Psoas muscle (tissue), 8 donors: ENCODE measurements at places on chromosomes 2 and 18.
A peak's percentile ranks its signal among the peaks of the same experiment; 100 is the strongest.

GRCh38 chr18:59395226-59396175 lies 36.4 kb upstream of the LMAN1 start:
- no peak overlapping the region for H3K27ac ChIP-seq
- no peaks in the 10 kb centered on the region for H3K36me3 ChIP-seq
- H3K4me1 ChIP-seq = peaks cover 4% of the 10 kb centered on the region
- DNase-seq = no peak
- H3K27me3 ChIP-seq = no peaks in the 10 kb centered on the region
- no peak overlapping the region for H3K4me3 ChIP-seq

DNA sequence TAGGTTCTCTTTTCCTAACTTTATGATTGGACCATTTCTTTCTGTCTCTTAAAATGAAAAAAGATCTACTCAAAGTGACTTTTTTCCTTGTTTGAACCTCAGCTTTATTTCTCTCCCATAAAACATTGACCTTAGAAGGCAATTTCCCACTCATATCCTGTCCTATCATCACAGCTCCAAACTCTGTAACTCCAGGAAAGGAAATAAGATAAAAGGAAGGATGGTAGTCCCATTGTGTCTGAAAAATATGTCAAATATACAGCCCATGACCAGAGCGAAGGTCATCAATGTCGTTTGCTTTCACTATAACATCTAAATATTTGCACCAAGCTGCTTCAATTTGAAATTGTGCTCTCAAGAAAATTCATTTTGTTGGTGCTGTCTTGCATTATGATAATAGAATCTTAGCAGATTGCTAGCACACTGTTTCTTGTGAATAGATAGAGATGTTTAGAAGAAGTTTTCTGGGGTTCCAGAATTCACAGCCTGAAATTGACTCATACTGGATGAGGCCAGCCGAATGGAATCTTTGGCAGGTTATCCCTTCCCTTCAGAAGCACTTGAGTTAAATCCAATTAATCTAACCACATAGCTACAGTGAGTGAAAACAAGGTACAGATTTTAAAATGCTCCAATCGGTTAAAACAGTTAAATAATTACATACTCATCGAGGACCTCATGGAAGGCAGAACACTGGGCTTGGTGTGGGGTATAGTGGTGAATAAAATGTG lies 95.1 kb downstream of the CRIM1 start:
- H3K4me1 ChIP-seq = peaks cover 94% of the 10 kb centered on the region
- no peak overlapping the region for H3K4me3 ChIP-seq
- no peaks in the 10 kb centered on the region for H3K27me3 ChIP-seq
- H3K27ac ChIP-seq = peak overlapping the region; percentile 75
- H3K36me3 ChIP-seq = peaks cover 2% of the 10 kb centered on the region

DNA sequence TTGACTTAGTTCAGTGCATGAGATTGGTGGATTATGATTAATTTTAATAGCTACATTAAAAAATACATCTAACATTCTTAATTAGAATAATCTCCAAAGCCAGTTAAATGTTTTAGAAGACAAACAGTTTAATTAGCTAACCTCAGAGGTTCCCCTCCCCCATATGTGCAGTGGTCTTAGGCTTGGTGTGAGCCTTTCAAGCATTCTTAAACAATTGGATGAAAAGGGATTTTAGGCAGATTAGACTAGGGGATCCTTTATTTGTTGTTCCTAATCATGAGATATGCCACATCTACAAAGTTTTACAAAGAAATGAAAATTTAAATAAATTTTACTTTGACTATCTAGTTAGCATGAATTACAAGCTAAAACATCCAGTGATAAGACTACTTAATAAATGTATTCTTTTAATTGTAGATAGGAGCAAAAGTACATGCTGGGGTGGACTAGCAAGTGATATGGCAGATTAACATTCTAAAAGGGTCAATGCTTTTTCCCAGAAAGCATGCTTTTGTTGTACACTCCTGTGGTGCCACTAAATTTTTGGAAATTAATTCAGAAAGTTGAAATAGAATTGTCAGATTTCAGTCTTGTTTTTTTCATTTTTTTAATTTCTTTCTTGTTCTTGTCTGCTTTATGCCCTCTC lies 42.7 kb upstream of the OTX1 start:
- no peak overlapping the region for H3K27ac ChIP-seq
- H3K4me3 ChIP-seq = no peak overlapping the region
- H3K36me3 ChIP-seq = no peaks in the 10 kb centered on the region
- H3K27me3 ChIP-seq = no peaks in the 10 kb centered on the region

- no peak overlapping the region for H3K4me3 ChIP-seq
- H3K27ac ChIP-seq = no peak overlapping the region
- no peaks in the 10 kb centered on the region for H3K27me3 ChIP-seq
These were observed 5.3 kb downstream of the CD8A start for GRCh38 chr2:86785456-86785855.

DNA sequence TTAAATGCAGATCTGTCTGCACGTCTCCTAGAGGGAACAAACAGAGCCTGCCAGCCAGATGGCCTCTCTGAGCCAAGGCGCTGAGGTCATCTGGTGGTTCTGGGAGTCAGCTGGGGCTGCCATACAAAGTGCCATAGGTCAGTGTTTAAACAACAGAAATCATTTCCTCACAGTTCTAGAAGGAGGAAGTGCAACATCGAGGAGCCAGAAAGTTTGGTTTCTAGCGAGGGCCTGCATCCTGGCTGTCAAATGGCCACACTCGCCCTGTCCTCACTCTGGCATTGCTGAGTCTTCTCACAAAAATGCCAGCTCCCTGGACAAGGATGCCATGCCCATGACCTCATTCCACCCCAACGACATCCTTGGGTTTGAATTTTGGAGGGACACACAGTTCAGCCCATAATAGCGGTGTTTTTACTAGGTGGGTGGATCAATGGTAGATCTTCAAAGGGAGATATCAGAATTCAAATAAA lies 59.6 kb downstream of the MYT1L start:
- no peak overlapping the region for H3K4me3 ChIP-seq
- DNase-seq = no peak
- no peaks in the 10 kb centered on the region for H3K36me3 ChIP-seq

DNA sequence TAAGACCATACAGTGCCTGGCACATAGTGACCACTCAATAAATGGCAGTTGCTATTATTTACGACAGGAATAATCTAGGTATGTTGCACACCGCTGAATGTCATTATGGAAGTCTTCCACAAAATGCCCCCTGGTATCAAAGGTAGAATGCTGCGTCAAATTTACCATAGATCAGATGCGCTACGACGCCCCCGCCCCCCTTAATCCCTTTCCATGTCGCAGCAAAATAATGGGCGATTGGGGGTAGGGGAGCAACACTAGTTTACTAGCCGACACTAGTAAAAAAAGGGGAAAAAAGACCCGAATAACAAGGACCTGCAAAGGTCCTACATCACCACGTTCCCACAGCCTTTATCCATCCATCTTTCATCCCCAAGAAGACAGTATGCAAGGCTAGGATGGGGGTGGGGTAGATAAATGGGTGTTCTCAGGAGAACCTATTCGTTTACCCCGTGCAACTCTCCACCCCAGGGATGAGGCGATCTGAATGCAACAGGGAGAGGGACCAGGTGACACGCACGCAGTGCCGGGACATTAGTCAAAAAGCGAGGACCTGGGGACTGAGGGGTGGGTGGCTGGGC lies 455 bp downstream of the PREPL start:
- peak overlapping the region; percentile 92 for H3K27ac ChIP-seq
- peaks cover 2% of the 10 kb centered on the region for H3K36me3 ChIP-seq
- peak overlapping the region; percentile 83 for H3K4me3 ChIP-seq
- H3K27me3 ChIP-seq = no peaks in the 10 kb centered on the region

- H3K36me3 ChIP-seq = no peaks in the 10 kb centered on the region
- H3K27ac ChIP-seq = no peak overlapping the region
- H3K4me1 ChIP-seq = no peaks in the 10 kb centered on the region
These were observed 87.0 kb upstream of the RTN4 start for GRCh38 chr2:55137024-55137958.

GRCh38 chr2:150046810-150047209 lies 440.7 kb downstream of the RND3 start:
- H3K27ac ChIP-seq = no peak overlapping the region
- no peak for DNase-seq
- no peaks in the 10 kb centered on the region for H3K27me3 ChIP-seq
- H3K36me3 ChIP-seq = no peaks in the 10 kb centered on the region
- no peaks in the 10 kb centered on the region for H3K4me1 ChIP-seq

DNA sequence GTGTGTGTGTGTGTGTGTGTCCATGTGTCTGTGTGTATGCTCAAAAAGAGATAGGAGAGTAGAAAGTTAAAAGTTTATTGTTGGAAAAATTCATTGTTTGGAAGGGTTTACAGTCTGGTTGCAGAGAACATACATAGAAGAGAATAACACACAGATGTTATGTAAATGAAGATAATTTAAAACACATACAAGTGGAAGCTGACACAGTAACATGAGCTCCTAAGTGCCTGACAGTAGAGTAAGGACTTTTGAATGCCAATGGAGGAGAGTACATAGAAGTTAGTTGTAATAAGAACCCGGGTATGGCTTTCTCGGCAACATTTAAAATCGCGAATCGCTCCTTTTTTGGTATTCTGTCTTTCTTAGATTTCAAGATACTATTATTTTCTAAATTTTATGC lies 137.0 kb upstream of the FANCL start:
- no peak overlapping the region for H3K4me3 ChIP-seq
- H3K27me3 ChIP-seq = no peaks in the 10 kb centered on the region
- no peak overlapping the region for H3K27ac ChIP-seq
- no peaks in the 10 kb centered on the region for H3K4me1 ChIP-seq
- H3K36me3 ChIP-seq = no peaks in the 10 kb centered on the region

DNA sequence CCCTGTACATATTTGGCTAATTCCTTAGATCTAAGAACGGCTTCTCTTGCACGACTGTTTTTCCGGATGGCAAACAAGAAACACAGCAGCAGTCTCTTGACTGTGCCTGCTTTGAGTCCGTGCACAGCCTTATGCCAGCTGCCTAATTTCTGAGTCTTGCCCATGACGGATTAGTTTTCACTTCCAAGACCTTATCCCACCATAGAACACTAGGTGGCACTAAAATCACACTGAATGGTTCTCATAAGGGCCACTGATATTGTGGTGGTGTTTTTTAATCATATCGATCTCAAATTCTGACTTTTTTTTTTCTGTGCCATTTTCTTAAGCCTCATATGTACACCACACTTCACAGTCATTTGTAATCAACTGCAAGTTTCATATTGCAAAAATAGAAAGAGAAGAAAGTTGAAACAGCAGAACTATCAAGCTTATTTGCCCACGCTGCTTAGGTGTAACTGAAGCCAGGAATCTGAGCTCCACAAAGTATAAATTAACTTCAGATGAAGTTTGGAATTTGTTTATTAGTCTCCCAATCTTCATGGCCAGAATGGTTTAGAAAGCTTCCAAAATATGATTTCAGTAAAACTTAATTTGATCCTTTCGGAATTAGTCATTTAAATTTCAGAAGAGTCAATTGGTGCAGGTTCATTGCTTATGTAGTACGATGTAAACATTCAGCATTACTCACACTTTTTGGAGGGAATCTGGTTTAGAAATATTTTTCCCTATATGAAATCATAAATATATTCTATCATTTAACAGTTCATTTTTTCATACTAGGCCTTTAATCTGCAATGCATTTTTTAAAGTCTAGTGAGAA lies 45.5 kb upstream of the SCN7A start:
- H3K36me3 ChIP-seq = no peaks in the 10 kb centered on the region
- no peak overlapping the region for H3K27ac ChIP-seq
- DNase-seq = no peak
- H3K4me1 ChIP-seq = no peaks in the 10 kb centered on the region
- H3K4me3 ChIP-seq = peak overlapping the region; percentile 41
